ENCODE measurements at places on chromosomes 1 and 21. TPM values are rescaled to one million over a fixed set of nuclear protein-coding genes. Genes with fewer than 3 reads are reported as not detected.

The GNAT2 gene
- 0.44 TPM for total RNA-seq

The WDTC1 gene
- total RNA-seq, result 24.6 TPM

The CD247 gene
- total RNA-seq, result 0.44 TPM

The SLC22A15 gene
- 0.21 TPM for total RNA-seq

The SYCP1 gene
- not detected for total RNA-seq

The NEXN gene
- total RNA-seq, result 5.4 TPM

The FABP3 gene
- 0.49 TPM for total RNA-seq

The AZIN2 gene
- 2.4 TPM for total RNA-seq

The NTMT2 gene
- total RNA-seq, result not detected

The TNFRSF1B gene
- total RNA-seq, result 18.8 TPM

The YOD1 gene
- total RNA-seq, result 7.1 TPM

All from Panc1 (cell line).